ENCODE measurements at places on chromosomes 12 and 14. TPM values are rescaled to one million over a fixed set of nuclear protein-coding genes. Genes with fewer than 3 reads are reported as not detected.

DNA sequence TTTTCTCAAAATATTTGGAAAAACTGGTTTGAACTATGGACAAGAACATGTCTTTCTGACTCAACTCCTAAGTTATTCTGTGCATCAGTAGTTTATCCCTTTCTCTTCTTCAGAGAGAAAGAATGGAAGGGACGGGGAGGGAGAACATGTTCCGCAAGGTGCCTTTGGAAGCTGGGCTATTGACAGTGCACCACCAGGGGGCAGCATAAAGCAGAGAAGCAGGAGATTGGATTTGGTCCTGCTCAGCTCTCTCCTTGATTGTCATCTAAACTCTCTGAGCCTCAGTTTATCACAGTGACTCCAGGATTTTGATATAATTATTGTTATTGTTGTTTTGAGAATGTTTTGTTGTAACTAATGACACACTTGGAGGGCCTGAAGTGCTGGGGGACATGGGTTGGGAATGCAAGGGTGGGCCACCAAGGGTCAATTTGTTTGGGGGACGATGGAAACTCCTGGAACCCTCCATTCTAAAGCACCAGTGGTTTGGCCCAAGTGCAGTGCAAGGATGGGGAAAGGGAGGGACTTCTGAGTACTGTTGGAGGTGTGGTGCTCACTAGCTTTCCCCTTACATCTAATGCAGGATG, 45.3 kb upstream of the ANO6 start:
- peak; percentile 82 for DNase-seq

DNA sequence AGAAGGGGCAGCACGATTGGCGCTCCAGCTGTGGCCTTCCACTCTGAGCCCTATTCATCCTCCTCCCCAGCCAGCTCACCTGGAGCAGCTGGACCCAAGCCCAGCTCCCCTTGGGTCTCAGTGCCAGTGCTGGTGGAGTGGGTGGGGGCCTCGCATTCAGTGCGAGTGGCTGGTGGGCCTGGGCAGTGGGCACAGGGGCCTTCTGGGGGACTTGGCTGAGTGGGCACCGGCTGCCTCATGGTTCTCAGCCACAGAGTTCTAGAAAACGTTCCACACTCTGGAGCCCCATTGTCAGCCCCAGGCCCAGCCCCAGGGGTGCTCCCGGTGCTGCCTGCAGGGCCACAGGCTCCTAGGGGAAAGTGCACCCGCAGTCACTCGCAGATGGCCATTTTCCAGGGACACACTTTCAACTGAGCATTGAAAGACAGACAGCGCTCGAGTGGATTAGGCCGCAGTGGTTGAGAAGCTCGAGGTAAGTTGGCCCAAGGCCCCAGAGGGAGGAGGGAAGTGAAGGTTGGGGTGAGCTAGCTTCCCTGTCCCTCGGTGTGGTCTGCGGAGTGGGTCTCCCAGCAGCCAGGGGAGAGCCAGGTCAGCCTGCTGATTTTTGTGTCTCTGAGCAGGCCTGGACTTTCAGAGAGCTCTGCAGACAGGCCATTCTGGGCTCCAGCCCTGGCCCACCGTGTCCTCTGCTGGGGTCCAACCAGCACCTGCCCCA, 3.8 kb downstream of the CLBA1 start:
- DNase-seq = no peak

DNA sequence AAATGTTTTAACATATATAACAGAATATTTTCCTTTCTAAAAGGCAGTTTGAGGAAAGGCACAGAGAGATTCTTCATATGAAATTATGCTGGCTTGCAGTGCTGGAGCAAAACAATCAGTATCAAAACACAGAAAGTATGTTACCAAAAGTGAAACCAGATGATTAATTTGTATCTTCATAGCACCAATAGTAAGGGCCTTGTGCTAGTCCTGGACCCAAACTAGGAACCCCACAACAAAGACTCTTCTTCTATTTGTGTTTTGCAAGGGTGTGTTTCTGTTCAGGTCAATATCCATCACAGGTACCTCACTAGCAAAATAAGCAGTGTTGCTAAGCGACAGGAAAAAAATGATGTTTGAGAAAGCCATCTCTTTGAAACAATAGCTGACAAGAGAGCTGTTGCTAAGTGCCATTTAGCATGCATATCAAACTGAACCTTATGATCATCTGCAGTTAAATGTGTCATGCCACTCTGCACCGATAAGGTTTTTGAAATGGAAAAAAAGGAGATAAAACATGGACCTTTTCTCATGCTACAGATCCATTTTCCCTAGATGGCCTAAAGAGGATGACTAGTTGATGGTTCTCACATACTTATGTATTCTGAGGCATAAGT, 196.2 kb upstream of the ALG10 start:
- no peak for DNase-seq

GRCh38 chr12:105862163-105862821, 276.5 kb downstream of the NUAK1 start:
- no peak for DNase-seq

Gene SERPINA1
- total RNA-seq = 13.8 TPM

Gene LRFN5
- total RNA-seq = 12.6 TPM

Gene TMEM233
- total RNA-seq = 2.4 TPM

All from ureter (tissue), 1 donor.